ENCODE measurements at places on chromosomes 16 and 17.

DNA sequence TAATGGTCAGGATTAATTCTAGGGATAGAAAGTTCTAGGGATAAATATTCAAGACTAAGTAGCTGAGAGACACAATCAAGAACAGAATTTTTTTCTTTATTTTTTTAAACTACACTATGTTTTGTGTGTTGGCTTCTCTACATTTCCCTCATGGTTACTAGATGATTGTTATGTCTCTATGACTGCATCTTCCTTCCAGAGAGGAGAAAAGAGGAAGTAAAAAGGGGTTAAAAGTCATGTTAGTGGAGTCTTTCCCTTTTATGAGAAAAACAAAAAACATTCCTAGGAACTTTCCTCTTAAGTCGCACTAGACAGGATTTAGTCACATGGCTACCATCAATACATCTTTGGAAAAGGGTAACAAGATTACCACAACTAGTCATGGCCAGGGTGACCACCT, 375.0 kb downstream of the KCNJ2 start:
- no peak for DNase-seq

DNA sequence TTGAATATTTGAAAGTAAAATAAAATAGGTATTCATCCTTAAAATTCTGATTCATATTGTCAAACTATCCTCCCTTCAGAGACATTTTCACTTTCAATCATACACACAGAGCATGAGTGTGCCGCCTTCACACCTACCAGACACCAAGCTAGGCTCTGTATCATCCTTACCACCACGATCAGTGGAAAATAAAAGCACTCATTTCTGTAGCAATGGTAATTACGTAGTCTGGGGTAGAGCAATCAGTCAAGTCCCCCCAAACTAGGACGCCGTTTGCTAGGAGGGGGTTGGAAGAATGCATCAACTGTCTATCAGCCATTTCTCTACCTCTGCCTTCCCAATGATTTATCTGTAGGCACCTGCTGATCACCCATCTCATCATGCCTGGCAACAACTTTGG, 84.6 kb upstream of the GRIN2A start:
- DNase-seq = no peak

- no peak for DNase-seq
Measured at GRCh38 chr16:83134638-83135037, 507.9 kb downstream of the CDH13 start.

- DNase-seq = no peak
Measured at GRCh38 chr16:50273888-50274325, 7.6 kb downstream of the ADCY7 start.

DNA sequence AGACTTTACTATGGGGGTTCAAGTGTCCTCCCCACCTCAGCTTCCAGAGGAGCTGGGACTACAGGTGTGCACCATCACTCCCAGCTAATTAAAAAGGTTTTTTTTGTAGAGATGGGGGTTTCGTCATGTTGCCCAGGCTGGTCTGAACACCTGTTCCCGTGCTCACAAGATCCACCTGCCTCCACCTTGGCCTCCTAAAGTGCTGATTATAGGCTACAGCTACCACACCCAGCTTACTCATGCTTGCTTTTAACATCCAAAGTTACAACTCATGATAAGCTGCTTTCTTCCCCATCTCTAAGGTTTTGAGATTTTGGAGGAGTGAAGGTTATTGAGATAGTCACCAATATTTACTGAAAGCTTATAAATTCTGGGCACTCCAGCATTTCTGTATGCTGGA, 2.6 kb downstream of the NUP88 start:
- DNase-seq = no peak

GRCh38 chr16:35173295-35173694, 1713.9 kb downstream of the TP53TG3F start:
- DNase-seq = no peak

- peak; percentile 51 for DNase-seq
Measured at GRCh38 chr16:85471469-85472431, 141.4 kb upstream of the GSE1 start.

DNA sequence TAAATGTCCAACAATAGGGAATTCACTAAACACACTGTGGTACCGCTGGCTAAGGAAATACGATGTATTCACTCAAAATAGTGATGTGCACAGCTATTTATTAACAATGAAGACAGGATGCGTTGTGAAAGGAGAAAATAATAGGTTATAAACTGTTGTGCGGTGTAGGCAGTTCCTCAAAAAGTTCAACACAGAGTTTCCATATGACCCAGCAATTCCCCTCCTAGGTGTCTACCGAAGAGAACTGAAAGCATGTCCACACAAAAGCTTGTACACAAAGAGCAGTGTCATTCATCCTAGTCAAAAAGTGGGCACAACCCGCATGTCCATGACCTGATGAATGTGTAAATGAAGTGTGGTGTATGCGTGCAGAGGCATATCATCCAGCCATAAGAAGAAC, 1.2 kb upstream of the CES1 start:
- DNase-seq = no peak

DNA sequence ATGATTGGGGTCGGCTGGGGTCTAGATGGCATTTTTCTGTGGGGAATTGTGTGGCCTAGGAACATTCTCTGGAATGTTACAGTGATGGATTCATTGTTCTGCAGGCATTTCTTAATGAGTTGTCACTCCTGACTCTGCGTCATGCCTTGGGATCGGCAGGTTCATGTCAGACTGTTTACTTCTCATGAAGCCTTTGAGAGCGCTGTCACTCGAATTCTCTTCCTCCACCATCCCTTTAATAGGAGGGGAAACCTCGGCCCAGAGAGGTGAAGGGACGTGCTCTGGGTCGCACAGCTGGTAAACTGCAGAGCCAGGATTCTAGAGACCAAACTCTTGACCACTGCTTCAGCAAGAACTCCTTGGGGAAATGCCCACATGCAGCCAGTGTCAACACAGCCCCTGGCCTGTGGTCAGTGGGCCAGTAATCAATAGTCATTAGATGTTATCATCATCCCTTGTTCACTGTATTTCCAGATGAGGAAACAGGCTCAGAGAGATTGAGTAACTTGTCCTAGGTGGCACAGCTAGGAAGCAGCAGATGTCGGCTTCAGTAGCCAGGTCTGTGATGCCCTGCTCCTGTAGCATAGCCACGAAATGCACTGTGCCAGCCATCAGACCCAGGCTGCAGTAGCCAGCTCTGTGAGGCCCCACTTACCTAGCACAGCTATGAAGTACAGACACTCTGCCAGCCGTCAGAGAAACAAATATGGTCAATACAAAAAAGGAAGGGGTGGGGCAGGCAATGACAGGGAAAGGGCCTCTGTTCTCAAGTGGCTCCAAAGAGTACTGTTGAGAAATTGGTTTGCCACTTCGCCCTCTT, 259.0 kb downstream of the CPPED1 start:
- no peak for DNase-seq

DNA sequence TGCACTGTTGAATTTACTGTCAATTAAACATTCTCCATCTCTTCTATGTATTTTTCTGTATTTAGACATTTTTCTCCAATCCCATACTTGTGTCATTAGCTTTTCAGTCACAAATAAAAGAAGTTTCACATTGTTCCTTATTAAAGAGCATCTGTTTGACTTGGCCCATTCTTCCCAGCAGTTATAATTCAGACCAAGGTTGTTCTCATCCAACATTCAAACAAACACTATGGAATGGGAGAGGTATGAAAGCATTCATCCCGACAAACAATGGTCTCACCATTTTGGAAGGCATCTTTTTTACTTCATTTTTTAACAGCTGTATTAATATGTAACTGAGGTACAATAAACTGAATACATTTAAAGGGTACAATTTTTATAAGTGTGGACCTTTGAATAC, 208.8 kb upstream of the MAF start:
- no peak for DNase-seq

GRCh38 chr17:59858167-59858816, 34.5 kb downstream of the TUBD1 start:
- DNase-seq = no peak

DNA sequence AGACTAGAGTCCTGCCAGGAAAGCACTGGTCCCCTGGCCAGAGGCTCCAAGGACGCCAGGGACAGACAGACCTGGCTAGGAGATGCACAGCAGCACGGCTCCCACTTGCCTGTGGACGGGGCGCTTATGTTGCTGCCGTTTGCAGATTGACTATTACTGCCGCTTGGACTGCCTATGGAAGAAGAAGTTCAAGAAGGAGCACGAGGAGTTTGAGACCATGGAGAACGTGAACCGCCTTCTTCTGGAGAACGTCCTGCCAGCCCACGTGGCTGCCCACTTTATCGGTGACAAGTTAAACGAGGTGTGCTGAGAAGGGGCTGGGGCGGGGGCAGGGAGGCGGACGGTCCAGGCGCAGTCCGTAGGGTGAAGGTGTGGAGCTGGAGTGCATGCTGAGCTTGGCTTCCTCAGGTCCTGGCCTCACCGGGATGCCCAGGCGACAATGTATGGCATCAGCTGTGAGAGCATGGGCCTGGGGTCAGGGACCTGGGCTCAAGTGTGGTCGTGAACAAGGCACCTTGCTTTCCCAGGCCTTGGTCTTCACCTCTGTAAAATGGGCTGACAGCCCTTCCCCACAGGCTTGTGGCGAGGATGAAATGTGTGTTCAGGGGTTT, 45.6 kb downstream of the ADCY7 start:
- no peak for DNase-seq

- DNase-seq = no peak
Measured at GRCh38 chr16:49013727-49014080, 267.9 kb downstream of the CBLN1 start.

- no peak for DNase-seq
Measured at GRCh38 chr16:82630688-82631087, 3.9 kb downstream of the CDH13 start.

DNA sequence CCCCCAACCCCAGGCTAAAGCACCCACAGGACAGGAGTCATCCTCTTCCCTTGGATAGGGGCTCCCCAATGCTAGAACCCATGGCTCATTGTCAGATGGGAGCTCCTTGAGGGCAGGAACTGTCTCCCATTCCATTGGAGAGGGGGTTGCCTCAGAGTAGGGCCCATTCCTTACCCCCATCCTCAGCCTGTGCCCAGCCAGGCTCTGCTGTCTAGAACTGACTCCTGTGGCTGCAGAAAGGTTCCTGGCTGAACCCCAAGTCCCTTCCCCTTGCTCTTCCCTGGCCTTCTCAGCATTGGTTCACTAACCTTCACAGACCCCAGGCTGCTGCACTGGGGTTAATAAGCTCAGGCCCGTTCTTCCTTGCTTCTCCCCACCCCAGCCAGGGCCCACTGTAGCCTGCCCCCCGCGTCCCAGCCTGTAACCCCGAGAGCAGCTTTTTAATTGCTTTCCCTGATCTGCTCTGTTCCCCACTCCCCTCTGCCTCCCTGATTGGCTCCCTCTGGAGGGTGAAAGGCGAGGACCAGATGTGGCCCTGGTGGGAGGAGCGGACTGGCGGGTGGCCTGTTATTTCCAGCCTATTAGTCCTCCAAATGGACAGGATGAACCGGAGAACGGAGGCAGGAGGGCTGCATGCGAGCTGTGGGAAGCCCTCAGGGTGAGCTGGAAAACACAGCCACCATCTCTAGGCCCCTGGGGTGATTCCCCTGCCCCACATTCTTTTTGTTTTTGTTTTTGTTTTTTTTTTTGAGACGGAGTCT, 6.0 kb upstream of the GFAP start:
- DNase-seq = no peak

DNA sequence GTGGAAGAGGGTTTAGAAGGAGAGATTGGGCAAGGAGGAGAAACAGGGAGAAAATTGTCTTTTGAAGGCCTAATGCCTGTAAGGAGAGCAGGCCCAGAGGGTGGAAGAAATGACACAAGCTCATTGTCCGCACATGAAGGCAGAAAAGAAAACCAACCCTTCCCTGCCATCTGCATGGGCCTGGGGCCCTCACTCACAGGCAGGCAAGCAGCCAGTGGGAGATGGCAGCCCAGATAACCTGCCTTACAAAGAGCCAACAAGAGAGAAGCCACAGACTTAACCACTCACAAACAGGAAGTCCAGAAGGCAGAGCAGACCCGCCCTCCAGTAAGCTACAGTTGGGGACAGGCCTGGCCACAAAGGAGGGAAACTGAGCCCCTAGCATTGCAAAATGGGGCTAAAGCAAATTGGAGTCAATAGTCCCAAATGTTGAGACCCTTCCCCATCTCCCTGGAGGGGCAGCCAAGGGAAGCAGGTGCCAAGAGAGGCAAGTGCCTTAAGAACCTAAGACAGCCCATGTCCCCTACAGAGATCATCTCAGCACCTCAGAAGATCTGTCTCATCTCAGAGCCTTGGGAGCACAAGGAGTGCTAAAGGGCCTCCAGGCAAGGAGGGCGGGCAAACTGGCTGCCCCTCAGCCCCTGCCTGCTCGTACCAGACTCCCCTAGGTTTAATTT, 7.3 kb upstream of the TSPOAP1 start:
- no peak for DNase-seq

GRCh38 chr17:17628388-17629008, 37.0 kb upstream of the PEMT start:
- DNase-seq = no peak

DNA sequence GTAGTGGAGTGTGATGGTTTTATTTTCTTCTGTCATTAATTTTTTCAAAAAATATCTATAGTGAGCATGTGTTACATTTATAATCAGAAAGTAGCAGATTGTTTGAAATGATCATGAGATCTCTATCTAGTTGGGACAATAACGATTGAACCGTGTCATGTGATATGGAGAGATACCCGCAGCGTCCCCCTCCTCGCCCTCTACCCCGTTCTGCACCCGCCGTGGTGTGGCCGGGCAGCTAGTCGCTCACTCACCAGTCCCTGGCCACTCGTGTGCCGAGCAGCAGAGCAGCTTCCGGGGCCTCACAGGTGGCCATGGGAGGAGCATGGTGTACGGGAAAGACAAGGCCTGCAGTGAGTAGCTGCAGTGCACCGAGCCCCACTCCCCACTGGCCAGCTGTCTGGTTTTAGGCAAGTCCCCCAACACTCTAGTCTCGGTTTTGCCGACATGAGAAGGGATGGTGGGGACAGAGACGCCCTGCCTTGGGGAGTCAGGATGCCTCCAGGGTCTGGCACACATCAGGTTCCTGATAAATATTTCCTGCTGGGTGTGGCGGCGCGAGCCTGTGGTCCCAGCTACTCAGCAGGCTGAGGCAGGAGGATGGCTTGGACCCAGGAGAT, 15.3 kb downstream of the MLYCD start:
- no peak for DNase-seq

- no peak for DNase-seq
Measured at GRCh38 chr17:28204751-28205150, 114.2 kb upstream of the TMEM97 start.

- no peak for DNase-seq
Measured at GRCh38 chr17:29116804-29117753, 63.1 kb downstream of the MYO18A start.

- no peak for DNase-seq
Measured at GRCh38 chr17:8872705-8873435, 5.4 kb upstream of the PIK3R6 start.

- DNase-seq = no peak
Measured at GRCh38 chr16:86882586-86883280, 304.4 kb downstream of the FOXL1 start.
